Effector memory CD8-positive, alpha-beta T cell (primary cell): ENCODE measurements at places on chromosomes 2 and 18.

GRCh38 chr2:238693337-238694093 is 154.4 kb upstream of the TWIST2 start:
- no peak for DNase-seq

- DNase-seq = no peak
These were observed 178.8 kb upstream of the TWIST2 start for GRCh38 chr2:238669046-238669445.

- no peak for DNase-seq
These were observed 125.9 kb upstream of the SLC1A4 start for GRCh38 chr2:64863097-64863820.

GRCh38 chr18:68507781-68508180 is 207.1 kb downstream of the TMX3 start:
- no peak for DNase-seq

- DNase-seq = no peak
These were observed 151.3 kb downstream of the ZFP36L2 start for GRCh38 chr2:43075054-43075593.

GRCh38 chr2:102796337-102796736 is 34.5 kb downstream of the TMEM182 start:
- DNase-seq = no peak

- DNase-seq = no peak
These were observed 811 bp downstream of the ADD2 start for GRCh38 chr2:70767079-70767698.

- no peak for DNase-seq
These were observed 47.8 kb upstream of the FOSL2 start for GRCh38 chr2:28344756-28345373.

DNA sequence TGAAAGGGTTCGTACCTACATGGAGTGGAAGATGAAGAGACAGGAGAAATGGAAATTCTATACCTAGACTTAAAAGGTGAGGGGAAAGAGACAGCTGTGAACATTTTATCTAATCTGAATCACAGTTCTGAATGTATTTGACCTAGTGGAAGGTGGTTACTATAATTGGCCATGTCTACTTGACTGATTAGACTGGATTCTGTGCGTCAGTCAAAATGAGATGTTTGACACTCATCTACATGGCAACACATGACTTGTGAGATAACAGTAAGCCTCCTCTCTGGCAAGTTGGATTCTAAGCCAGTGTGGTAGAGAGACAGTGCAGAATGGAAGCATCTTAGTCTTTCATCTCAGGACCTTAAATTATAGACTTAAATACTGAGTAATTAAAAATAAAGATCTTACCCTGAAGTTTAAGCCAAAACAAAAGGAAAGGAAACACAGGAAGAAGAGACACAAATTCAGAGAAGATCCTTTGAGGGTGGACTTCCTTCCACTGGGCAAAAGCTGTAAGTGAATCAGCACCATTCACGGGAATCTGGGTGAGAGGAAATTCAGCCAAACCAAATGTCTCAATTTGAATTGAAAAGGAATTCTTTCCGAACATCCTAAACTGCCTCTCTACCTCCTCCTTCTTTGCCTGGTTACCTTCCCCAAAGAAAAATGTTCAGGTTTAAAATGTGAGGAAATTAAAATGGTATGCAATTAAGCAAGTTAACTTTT is 121.6 kb downstream of the EHBP1 start:
- no peak for DNase-seq

- DNase-seq = no peak
These were observed 13.9 kb downstream of the BIN1 start for GRCh38 chr2:127092901-127093516.

- DNase-seq = no peak
These were observed 46.9 kb upstream of the STRN start for GRCh38 chr2:37013315-37013641.

- no peak for DNase-seq
These were observed 220.9 kb upstream of the REV1 start for GRCh38 chr2:99710721-99711120.

- no peak for DNase-seq
These were observed 32.6 kb upstream of the ANXA4 start for GRCh38 chr2:69709290-69709689.

DNA sequence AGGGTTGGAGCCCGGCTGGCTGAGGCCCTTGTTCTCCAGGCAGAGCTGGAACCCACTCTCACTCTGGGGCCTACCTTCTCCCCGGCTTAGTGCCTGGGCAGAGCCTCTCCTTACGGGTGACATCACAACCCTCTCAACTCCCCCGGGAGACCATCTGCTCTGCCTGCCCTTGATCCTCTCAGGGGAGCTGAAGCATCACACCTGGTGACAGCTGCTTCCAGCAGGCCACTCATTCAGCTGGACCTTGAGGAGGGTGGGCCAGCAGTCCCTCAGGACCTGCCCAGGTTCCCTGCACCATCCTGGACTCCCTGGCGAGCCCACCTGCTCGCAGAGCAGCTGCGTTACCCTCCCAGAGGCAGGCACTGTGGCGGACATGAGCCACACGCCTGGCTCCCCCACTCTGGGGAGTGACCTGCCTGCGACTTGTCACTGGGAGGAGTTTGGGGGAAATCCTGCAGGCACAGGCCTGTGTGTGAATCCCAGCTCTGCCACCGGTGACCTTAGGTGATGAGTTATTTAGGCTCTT is 13.1 kb downstream of the HS6ST1 start:
- no peak for DNase-seq

- DNase-seq = no peak
These were observed 18.0 kb downstream of the ZNF532 start for GRCh38 chr18:58882686-58883085.

DNA sequence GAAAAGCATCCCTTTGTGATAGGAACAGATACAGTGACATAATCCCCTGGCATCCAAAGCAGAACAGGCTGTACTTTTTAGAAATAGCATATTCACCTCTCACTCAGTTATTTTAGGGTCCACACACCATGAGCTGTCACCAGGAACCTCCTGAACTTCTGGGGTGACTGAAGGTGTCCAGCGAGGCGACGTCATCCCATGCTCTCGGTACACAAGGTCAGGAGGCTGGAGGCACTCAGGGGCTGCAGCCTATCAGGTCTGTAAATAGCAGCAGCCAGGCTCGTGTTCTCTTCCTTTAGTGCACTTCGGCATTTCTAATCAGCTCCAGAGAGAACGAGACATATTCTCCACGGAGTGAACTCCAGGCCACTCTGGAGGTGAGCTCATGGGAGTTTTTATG is 98.3 kb downstream of the GATA6 start:
- DNase-seq = no peak

GRCh38 chr2:80527119-80527518 is 222.6 kb upstream of the LRRTM1 start:
- no peak for DNase-seq

GRCh38 chr18:3151399-3152264 is 68.1 kb downstream of the MYOM1 start:
- DNase-seq = no peak
